Renal cortex interstitium (tissue), 15 donors: ENCODE measurements at places on chromosomes 6 and 20.

DNA sequence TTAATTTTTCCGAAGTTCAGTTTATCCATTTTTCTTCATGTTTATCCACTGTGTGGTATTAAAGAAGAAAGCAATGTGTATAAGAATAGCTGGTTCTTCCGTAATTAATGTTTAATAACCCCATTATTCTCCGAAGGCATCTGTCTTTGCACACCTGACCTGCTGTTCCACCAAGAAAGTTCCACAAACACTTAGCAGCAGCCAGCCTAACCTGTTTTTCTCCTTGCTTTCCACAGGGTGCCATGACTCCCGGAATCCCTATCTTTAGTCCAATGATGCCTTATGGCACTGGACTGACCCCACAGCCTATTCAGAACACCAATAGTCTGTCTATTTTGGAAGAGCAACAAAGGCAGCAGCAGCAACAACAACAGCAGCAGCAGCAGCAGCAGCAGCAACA, 7.4 kb downstream of the TBP start:
- DNase-seq: no peak

- no peak for DNase-seq
Measured at GRCh38 chr6:5464099-5464885, 203.0 kb downstream of the FARS2 start.

DNA sequence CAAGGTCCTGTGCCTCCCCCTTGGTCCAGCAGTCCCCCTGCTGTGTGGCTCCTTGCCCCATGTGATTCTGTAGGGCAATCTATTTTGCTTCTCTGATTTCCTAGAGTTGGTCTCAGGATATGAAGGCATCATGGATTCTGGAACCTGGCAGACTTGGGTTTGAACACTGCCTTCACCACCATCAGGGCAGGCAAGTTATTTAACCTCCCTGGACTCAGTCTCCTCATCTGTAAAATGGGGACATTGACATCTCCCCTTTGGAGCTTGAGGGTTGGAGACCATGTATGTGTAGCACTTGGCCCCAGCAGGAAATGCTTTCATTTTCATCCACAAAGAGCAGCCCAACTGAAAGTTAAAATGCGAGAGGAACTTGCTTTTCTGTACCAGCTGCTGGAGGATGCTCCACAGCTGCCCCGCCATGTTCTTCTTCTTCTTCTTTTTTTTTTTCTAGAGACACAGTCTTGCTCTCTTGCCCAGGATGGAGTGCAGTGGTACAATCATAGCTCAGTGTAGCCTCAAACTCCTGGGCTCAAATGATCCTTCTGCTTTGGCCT, 6.7 kb downstream of the TOX2 start:
- no peak for DNase-seq

- DNase-seq: no peak
Measured at GRCh38 chr6:122717350-122717749, 62.2 kb upstream of the FABP7 start.

- no peak for DNase-seq
Measured at GRCh38 chr20:61317966-61318530, 66.0 kb downstream of the CDH4 start.

- DNase-seq: no peak
Measured at GRCh38 chr20:9495701-9496100, 18.7 kb upstream of the LAMP5 start.

GRCh38 chr6:3784885-3785744, 33.6 kb upstream of the PXDC1 start:
- DNase-seq: no peak

GRCh38 chr20:19937651-19938420, 79.3 kb upstream of the NAA20 start:
- no peak for DNase-seq

- DNase-seq: no peak
Measured at GRCh38 chr20:33278700-33279099, 4.3 kb upstream of the BPIFB1 start.

DNA sequence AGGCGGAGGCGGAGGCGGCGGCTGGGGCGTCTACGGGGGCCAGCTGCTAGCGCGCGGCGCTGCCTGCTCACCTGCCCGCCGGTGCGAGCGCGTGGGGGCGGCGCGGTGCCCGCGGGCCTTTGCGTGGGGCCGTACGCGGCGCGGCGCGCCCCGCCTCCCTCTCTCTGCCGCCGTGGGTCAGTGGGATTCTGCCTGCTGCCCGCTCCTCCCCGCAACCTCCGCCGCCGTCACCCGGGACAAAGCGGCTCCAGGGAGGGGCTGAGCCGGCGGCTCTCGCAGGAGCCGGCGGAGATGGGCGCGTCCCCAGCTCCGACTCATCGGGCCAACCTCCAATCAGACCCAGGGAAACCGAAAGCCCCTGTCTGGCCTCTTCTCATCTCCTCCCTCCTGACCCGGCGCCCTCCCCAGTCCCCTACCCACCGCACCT, at the start of gene RCAN2:
Gene RCAN2 (minus strand): TSS at position 249 of the 427 bp plus-strand sequence.
- peak; percentile 63 for DNase-seq

DNA sequence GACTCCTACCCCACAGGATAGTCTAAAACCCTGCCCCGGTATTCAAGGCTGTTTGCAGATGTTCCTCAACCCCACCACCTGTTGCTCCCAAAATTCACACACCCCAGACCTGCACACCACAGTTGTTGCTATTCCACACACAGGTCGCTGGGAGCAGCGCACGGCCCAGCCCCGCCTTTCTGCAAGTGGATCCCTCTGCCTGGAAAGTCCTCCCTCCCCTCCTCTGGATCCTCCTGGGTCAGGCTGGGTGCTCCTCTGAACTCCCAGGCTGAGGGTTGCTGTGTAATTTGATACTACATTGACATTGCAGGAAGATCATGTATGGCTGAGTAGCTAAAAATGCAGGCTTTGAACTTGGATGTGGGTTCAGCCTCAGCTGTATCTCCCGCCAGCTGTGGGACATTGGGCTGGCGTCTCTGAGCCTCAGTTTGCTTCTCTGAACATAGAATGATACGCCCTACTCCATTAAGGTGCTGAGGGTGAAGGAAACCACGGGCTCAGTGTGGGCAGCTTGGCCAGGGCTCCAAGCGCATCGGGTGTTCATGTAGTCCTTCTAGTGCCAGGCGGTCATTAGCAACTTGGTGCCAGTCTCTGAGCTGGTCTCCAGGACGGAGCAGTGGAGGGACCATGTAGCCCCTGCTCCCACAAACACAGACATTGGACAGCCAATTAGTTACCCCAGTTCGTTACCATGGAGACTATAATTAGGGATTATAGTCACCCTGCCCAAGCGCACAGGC, 13.9 kb upstream of the CCN5 start:
- DNase-seq: no peak

DNA sequence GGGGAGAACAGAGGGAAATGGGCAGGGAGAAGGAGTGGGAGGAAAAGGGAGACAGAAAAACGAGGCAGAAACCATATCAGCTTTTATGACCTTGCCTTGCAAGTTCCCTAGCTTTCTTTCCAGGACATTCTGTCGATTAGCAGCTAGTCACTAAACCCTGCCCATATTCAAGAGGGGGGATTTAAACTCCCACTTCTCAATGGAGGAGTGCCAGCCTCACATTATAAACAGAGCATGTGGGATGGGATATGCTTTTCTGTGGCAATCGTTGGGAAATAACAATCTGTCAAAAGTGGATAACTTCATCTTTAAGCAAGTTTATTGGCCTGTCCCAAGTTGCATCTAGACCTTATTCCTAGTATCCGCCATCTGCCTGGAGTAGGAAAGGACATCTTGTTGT, 57.0 kb upstream of the TMEM170B start:
- DNase-seq: no peak

- DNase-seq: no peak
Measured at GRCh38 chr6:130115036-130115435, 96.7 kb downstream of the L3MBTL3 start.

DNA sequence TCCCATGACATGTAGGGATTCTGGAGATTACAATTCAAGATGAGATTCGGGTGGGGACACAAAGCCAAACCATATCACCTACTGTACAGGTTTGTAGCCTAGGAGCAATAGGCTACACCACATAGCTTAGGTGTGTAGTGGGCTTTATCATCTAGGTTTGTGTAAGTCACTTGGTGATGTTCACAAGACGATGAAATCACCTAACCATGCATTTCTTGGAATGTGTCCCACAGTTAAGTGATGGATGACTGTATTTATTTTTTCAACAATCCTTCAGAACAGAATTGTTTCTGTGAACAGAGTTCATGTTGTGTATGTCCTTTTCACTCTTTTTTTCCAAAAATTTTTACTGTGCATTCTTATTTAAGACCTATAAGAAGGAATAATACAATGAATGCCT, 76.1 kb downstream of the DTD1 start:
- no peak for DNase-seq

DNA sequence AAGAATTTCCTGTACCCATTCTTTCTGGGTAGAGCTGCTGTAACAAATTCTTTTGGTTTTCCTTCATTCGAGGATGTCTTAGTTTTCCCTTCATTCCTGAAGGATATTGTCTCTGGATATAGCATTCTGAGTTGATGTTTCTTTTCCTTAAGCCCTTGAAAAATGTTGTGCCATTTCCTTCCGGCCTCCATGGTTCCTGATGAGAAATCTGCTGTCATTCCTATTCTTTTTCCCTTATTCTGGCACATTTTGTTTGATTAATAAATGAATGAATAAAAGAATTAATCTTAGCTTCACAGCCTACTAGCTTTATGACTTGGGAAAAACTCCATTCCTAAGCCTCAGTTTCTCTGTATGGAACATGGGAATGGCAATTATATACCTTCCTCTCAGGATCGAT, 173.1 kb downstream of the EYA2 start:
- no peak for DNase-seq

- no peak for DNase-seq
Measured at GRCh38 chr20:41134362-41135186, 2.8 kb upstream of the PLCG1 start.

DNA sequence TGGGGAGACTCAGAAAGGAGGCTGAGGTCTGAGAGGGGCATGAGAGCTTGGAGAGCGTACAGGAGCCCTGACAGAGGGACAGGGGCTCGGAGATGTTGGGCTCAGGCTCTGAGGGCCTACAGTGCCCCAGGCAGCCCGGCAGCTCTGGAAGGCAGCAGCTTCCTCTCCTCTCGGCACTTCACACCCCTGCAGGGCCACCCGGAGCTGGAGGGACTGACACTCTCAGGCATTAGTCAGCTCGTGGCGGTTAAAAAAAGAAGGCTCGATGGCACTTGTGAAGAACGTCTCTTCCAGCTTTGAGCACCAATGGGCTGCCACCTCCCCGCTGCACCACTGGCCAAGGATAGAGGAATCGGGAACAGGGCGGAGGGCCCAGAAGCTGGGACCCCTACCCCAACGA, 62.6 kb upstream of the SIRPA start:
- no peak for DNase-seq
